T-helper 2 cell treated with Interferon-gamma antibody and Interleukin-4, amounts not matched to agents 5 μg/mL and 100 μg/mL, for 36 hours (primary cell): ENCODE measurements at places on chromosomes 5 and 9.

GRCh38 chr5:178126556-178126955, 4.3 kb upstream of the RMND5B start:
- DNase-seq: no peak

- DNase-seq: no peak
These were observed 10.7 kb upstream of the FAM193B start for GRCh38 chr5:177565046-177565445.

- no peak for DNase-seq
These were observed 166.1 kb downstream of the HACD4 start for GRCh38 chr9:20865347-20865746.

DNA sequence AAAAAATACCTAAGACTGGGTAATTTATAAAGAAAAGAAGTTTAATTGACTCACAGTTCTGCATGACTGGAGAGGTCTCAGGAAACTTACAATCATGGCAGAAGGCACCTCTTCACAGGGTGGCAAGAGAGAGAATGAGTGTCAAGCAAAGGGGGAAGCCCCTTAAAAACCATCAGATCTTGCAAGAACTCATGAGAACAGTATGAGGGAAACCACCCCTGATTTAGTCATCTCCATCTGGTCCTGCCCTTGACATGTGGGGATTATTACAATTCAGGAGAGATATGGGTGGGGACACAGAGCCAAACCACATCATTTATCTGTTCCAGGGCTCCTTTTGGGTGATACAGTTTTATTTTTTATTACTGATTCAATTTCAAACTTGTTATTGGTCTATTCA, 23.2 kb upstream of the ADAMTS16 start:
- DNase-seq: no peak

- DNase-seq: no peak
These were observed 428.8 kb downstream of the BRINP1 start for GRCh38 chr9:118940473-118940872.

- no peak for DNase-seq
These were observed 342.9 kb upstream of the RPS23 start for GRCh38 chr5:82620957-82621600.

- no peak for DNase-seq
These were observed 12.8 kb downstream of the MTREX start for GRCh38 chr5:55320571-55320970.

- no peak for DNase-seq
These were observed 17.8 kb downstream of the SERINC5 start for GRCh38 chr5:80238097-80238496.

DNA sequence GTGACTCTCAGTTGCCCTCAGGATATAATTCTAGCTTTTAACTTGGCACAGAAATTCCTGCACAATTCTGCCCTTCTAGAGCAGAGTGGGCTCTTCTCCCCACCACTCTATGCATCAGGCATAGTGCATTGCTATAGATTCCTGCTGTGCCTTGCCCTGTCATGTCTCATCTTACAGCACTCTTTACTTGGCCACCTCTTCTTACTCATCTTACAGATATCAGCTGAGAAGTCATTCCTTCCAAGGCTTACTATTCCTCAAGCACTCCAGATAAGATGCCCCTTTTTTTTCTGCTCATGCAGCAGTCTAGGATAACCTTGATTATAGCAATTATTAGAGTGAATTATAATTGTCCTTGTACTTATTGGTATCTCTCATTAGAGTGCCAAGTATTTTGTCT, 5.6 kb downstream of the FAM221B start:
- no peak for DNase-seq

DNA sequence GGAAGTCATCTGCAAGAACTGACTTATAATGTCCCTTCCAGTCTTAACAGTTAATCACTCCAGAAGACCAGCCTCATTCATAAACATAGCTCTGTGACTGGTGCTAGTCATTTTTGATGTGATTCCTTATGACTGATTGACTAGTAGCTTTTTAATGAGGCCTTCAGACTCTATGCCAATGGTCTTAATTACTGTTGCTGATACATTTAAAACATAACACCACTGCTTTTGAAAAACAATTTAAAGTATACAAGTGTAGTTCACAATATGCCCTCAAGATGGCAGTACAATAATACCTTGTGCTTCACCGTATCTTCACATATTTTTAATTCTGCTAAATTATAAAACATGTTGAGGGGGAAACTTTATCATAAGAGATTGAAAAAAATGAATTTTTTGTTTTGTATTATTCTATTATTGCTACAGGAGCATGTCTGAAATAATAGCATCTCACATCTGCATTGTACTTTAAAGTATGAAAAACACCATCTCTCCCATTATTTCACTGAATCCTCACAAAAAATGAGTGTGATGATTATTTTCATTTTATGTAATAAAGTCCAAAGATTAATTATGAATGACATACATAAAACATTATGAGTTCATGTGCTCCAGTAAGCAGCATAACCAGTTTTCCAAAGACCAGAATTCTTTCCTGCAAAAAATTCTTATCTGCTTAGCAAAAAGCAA, 55.2 kb upstream of the SHISAL2B start:
- no peak for DNase-seq

DNA sequence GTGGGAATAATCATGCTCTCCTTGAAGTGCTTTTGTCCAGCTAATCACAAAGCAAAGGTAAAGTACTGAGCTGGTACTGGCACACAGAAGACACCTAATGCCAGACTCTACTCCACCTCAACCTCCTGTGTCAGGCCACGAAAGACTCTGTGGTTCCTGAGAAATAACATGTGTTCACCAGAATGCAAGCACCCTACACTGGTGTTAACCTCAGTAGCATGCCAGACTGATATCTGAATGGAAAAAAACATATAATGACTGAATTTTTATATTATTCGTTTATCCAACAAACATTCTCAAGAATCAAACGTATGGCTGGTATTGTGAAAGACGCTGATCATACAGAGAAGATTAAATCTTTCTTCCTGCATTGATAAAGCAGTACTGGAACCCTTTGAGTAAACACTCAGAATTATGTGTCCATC, 97.1 kb upstream of the IFNE start:
- DNase-seq: peak; percentile 19
